ENCODE measurements at places on chromosomes 5 and 9. TPM values are rescaled to one million over a fixed set of nuclear protein-coding genes. Genes with fewer than 3 reads are reported as not detected.

GRCh38 chr5:146007270-146007669, 70.9 kb downstream of the SH3RF2 start:
- DNase-seq = no peak

GRCh38 chr9:374736-375135, 160.1 kb downstream of the DOCK8 start:
- no peak for DNase-seq

DNA sequence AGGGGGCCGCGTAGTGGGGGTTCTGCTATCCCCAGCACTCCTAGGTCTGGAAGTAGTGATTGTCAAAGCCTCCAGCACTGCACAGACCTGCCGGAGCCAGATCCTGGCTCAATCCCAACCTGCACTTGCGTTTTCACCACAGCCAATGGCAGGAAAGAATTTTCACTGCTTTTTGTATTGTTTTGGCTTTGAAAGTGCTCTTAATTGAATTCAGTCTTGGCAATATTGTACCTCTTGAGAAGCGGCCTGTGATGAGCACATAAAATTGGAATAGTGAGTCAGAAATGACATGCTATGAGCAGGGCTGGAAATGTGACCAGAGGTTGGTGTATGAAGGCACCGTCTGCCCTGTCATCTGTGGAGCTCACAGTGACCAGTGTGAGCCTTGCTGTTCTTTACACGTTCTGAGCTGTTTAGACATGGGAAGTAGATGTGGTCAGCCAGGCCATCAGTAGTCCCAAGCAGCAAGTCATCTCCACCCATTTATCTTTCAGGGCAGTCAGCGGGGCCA, 41.5 kb downstream of the SECISBP2 start:
- DNase-seq = peak; percentile 22

DNA sequence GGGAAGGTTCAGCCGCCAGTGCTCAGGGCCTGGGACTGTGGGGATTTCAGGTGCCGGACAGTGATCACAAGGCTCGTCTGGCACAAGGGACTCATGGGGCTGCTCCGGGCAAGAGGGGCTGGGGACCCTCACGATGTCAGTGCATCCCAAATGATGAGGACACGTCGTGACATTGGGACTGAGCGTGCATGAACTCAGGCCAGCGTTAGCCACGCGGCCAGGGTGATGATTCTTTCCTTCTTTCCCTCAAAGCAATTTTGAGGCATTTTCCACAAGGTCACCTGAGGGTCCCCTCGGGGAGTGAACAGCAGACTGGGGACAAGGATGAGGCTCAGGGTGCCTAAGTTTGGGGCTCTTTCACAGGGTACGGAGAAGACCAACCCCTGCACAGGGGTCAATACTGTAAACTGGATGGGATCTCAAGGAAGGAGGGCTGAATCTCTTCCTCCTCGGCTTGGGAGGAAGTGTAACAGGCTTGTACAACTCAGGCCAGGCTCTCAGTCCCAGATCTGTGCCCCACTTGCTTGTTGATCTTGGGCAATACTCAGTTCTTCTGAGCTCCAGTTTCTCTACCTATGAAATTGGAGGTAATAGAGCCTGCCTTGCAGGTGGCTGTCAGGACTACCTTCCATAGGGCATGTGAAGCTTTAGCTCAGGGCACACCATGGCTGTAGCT, 78.5 kb downstream of the PRRT1B start:
- DNase-seq = no peak

- DNase-seq = peak; percentile 55
Measured at GRCh38 chr9:83199240-83199639, 136.3 kb upstream of the RASEF start.

GRCh38 chr5:62948301-62948700, 369.7 kb downstream of the LRRC70 start:
- DNase-seq = no peak

Gene TCOF1
- total RNA-seq = 18.5 TPM

Gene OR1J2
- total RNA-seq = not detected

Gene HTR4
- total RNA-seq = 4.7 TPM

Gene XPA
- 14.2 TPM for total RNA-seq

Gene EIF4E1B
- not detected for total RNA-seq

Gene SPAAR
- 13.1 TPM for total RNA-seq

Data from left cardiac atrium (tissue), 4 donors.